ENCODE measurements at places on chromosomes 12 and 14. TPM values are rescaled to one million over a fixed set of nuclear protein-coding genes. Genes with fewer than 3 reads are reported as not detected.

Gene HOXC10
- 3.3 TPM for total RNA-seq

Gene DNAI7
- total RNA-seq = not detected

Gene IQSEC3
- 6.5 TPM for total RNA-seq

Gene CPNE6
- total RNA-seq = not detected

Gene KLRF2
- total RNA-seq = not detected

Gene PLEKHD1
- not detected for total RNA-seq

Gene NCAPD2
- total RNA-seq = 23.1 TPM

All from tibial nerve (tissue), 4 donors.